Mesenchymal stem cell (in vitro differentiated cells and primary cell): ENCODE measurements at places on chromosomes 12 and 14.

DNA sequence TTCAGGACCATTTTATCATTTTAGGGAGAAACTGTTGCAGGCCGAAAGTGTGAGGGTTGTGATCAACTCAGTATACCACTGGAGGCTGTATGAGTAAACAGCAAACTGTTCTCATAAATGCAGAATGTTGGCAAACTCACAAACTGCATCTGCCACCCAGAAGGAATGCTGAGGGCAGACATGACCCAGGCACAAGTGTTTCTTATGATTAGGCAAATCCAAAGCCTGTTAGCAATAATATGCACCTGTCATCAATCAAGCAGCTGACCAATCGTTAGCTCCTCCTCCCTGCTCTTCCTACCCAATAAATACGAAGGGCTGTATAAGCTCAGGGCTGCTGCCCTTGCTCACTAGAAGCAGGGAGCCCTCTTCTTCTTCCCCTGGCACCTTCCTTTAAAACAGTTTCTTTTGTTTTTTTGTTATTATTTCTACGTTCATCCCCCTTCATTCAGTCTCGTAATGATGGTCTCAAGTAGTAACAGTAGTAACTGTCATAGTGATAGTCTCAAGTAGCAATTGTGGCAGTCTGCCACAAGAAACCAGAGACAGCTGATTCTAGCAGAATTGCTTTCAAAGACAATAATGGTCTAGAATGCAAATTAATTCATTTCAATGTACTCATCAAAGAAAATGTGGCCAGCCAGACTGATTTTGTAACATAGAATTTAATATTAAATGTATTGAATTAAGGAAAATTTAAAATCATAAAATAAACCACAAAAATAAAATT is 15.2 kb upstream of the CCDC175 start:
- no peak for DNase-seq

DNA sequence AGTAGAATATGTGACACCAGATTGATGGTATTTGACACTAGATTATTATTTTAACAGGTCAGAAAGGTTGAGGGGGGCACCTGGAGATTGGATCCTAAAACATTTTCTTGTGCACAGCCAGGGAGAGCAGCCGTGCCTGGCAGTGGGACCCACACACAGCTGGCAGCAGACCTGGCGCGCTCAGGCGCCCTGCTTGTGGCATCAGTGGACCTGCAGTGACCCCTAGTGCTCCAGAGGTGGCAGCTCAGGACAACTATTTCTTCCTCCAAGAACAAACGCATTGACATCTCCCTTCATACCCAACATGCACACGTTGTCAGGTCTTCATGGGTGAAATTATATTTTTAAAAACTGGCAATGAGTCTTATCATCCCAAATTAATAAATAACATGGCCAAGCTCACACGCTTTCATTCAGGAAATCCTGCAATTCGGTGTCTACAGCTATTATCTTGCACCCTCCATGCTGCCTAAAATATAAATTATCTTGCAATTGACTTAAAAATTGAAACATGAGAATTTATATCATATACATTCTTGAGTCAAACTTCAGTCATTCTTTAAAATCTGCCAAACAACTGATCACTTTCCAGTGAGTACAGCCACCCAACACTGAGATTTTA is 7.7 kb upstream of the TMEM132D start:
- DNase-seq: no peak

DNA sequence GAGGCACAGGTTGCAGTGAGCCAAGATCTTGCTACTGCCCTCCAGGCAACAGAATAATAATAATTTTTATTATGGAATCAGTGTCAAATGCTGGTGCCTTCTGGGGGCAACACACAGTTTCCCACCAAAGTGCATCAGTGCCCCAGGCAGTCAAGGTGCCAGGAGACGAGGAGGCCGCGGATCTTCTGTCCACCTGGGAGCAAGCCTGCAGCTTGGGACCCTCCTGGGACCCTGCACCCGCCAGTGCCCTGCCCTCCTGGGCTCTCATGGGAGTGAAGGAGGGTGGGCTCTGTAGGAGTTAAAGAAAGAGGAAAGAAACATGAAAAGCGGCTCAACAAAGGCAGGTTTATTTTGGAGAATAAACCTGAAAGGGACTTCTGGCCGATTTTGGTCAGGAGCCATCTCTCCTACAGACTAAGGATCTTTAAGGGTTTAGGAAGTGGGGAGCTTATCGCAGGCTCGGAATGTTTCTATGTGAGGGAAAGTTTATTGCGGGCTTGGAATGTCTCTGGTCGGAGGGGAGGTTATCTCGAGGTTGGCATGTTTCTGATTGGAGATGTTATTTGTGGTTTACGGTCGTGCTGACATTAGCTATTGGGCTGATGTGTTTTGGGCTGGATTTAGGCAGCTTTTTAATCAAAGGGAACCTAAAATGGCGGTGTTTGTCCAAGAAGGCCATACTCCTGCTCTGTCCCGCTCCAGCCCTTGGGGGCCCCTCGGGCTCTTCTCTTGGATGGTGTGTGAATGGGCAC is 1.1 kb upstream of the ASPG start:
- DNase-seq: peak; percentile 1

DNA sequence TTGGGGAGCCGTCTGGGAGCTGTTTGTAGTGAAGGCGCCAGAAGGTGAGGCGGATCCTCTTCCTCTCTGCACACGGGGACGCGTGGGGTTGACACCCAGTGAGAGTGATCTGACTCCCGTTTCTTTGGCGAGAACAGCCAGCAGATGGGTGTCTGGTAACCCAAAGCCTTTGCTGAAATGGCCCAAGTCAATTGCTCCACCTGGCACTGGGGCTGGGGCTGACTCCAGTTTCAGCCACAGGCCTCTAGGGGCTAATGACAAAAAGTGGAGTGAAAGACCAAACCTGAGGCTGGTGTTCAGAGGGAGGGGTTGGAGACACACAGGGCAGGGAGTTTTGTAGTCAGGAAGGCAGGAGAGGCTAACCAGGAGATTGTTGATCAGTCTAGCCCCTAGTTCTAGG is 87.0 kb downstream of the FRMD6 start:
- DNase-seq: no peak

DNA sequence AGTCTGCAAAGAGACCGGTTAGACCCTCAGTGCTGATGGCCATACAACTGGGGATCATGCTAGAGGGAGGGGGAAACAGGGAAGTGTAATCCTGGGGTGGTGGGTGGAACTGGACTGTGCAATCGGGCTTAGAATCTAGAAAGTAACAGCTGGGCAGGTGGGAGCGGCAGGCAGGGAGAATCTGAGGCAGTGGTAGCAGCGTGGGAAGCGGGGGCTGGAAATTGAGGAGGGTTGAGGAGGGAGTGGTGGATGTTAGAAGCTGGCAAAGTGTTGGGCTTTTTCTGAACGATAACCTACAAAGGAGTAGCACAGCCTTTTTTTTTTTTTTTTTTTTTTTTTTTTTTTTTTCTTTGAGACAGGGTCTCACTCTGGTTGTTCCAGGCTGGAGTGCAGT is 3.1 kb upstream of the IGFBP6 start:
- no peak for DNase-seq

DNA sequence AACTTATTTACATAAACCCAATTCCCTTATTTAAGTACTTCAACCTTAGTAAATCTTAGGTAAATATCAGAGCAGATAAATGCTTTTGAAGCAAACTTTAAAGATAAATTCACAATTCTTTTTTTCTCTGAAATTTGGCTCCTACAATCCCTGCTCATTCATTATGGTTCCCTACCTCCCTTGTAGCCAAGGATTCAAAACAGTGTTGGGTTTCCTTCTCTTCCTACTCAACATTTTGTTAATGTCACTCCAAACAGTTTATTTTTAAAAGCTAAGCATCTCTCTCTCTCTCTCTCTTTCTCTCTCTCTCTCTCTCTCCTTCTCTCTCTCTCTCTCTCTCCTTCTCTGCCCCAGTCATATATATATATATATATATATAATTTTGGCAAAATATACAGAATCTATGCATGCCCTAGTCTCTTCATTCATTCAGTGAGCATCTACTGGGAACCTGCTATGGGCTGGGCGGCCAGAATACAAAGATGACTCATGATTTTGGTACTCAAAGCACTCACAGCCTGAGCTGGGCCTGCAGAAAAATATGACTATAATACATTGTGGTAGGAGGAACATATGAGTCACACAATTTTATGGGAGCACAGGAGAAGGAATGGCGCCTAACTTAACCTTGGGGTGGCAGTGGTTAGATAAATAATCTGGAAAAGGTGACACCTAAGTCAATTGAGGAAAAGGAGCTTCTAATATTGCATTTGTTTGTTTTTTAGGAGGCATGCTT is 123.7 kb upstream of the DHRS4 start:
- DNase-seq: peak; percentile 73

DNA sequence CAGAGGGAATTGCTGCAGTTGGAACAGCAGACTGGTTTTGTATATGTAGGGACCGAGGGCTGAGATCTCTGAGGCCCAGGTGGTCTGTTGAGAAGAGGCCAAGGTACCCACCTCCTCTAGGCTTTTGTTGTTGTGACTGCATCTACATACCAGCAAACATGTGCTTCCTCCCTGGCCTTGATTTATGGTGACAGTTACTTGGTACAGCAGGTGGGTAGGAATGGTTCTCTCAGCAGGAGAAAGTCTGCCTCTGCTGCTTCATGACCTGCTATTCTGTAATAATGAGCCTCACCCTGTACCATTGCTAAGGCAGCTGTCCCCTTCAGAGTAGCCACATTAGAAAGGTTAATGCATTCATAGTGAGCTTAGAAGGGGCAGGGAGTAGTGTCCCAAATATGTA is 196.7 kb upstream of the PELI2 start:
- DNase-seq: no peak

DNA sequence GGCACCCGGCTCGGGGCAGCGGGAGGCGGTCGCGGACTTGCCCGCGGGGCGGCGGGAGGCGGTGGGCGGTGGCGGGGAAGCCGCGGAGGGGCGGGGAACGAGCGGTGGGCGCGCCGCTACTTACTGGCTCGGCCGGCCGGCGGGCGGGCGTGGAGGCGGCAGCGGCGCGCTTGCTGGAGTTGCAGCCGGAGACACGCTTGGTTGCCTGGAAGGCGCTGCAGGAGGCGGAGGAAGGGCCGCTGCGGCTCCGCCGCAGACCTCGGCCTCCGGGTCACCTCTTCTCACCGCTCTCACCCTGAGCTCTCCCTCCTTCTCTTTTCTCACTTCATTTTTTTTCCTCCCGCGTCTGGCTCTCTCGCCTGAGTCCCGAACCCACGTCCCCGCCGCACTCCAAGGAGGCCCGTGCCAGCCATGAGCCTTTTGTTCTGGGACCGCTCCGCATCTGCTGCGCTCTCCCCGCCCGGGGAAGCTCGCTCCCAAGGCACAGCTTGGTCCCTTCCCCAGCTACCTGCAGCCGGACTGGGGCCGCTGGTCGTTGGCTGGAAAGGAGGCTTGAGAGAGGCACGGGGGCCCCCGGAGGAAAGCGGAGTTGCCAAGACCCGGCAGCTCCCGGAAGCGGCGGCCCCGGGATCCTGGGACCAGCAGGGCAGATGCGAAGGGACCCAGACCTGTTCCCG is 592 bp upstream of the KCNK10 start:
- peak; percentile 1 for DNase-seq

DNA sequence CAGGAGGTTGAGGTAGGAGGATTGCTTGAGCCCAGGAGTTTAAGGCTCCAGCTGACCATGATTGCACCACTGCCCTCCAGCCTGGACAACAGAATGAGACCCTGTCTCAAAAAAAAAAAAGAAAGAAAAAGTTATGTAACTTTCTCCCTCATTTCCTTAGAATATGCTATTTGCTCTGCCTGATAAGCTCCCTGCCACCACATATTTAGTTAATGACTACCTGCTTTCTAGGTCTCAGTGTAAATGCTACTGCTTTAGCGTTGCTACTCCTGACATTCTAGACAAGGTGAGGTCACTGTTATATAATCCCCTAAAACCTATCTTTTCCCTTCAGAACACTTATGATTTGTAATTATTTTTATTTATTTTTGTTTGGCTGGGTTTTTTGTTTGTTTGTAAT is 86.3 kb upstream of the AMN1 start:
- DNase-seq: no peak

- DNase-seq: no peak
These were observed 89.2 kb downstream of the PUS7L start for GRCh38 chr12:43669373-43669772.

GRCh38 chr14:51957950-51958349 is 31.4 kb upstream of the RTRAF start:
- DNase-seq: no peak

- DNase-seq: peak; percentile 30
These were observed 2.0 kb downstream of the PAX9 start for GRCh38 chr14:36663404-36664321.

DNA sequence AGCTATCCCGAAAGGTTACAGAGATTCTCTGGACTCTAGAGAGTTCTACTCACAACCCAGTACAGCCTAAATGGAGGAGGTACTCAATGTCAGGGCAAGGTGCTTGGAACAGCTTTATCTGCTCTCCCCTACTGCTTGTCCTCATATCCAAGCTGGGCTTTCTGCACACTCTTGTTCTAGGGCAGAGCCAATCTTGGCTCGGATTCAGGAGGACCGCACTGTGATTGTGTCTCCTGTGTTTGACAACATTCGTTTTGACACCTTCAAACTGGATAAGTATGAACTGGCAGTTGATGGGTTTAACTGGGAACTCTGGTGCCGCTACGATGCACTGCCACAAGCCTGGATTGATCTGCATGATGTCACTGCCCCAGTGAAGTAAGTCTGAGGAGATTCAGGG is 25.0 kb downstream of the GALNT8 start:
- DNase-seq: no peak

DNA sequence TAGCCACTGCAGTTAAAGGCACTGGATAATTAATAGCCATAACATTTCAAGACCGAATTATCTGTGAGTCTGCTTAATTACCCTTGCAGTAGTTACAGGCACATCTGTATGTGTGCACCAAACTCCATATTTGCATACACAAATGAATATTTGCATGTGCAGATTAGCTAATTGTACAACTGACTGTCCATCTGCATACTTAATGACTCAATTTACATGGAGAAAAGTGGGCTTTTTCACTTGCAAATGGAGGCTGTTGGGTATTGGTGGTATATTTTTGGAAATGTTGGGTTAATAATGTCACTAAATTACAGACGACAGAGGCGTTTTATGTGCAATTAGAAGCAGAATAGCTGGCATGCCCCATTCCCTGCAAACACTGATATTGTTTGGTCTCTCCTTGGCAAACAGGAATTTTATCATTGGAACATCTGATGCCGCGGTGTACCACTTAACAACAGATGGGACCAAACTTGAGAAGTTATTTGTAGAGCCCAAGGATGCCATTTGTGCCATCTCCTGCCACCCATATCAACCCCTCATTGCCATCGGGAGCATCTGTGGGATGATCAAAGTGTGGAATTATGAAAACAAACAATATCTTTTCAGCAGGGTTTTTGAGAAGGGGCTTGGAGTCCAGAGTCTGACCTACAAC is 39.6 kb downstream of the CFAP251 start:
- no peak for DNase-seq

DNA sequence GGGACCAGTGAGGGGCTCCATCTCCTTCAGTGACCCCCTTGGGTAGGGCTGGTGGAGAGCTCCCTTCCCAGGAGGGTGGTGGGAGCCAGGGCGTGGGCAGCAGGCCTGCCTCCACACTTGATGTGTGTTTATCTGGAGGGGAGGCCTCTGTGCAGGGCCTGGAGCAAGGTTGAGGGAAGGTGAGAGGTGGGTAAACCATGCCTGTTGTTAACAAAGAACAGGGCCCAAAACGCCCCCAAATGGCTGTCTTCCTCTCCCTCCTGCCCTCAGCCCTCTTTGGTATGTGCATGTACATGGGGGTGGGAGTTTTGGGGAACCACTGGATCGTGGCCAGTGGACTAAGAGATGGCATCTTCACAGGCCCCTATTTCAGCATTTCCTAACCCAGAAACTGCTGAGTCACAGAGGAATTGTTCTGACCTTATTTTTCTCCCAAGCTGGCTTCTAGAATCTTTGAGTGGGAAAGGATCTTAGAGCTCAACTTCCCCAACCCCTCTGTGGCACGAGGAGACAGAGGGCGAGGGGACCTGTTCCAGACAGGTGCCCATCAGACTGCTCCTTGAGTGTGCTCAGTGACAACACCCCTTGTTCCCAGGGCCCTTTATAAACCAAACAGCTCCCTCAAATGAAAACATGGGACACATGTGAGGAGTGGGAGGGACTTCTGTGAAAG is 3.6 kb downstream of the SLC48A1 start:
- peak; percentile 66 for DNase-seq
